ENCODE measurements at places on chromosomes 7 and 10.

GRCh38 chr7:128939861-128940410 is 2.2 kb downstream of the IRF5 start:
- no peak for DNase-seq

DNA sequence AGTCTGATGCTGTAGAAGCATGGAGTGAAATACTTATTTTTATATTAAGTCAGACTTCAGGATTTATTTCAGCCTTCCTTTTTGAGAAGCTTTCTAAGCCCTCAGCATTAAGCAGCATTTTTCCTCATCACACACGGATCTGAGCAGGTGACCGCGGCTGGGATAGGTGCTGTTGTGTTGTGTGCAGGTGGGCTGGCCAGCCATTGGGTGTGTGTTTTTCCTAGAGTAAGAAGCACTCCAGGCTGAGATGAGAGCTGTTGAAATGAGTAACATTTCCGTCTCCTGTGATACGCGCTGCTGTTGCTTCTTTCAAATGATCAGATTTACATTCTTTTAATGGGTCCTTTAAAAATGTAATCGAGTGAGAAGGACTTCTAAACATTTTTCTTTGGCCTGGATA is 63.9 kb downstream of the INSYN2A start:
- no peak for DNase-seq

- DNase-seq: no peak
Measured at GRCh38 chr10:122672655-122673054, 27.0 kb downstream of the C10orf120 start.

- DNase-seq: no peak
Measured at GRCh38 chr10:94607111-94607510, 61.5 kb downstream of the HELLS start.

- no peak for DNase-seq
Measured at GRCh38 chr7:30471205-30471604, 7.4 kb downstream of the NOD1 start.

- DNase-seq: no peak
Measured at GRCh38 chr7:34019301-34019790, 114.0 kb downstream of the BMPER start.

DNA sequence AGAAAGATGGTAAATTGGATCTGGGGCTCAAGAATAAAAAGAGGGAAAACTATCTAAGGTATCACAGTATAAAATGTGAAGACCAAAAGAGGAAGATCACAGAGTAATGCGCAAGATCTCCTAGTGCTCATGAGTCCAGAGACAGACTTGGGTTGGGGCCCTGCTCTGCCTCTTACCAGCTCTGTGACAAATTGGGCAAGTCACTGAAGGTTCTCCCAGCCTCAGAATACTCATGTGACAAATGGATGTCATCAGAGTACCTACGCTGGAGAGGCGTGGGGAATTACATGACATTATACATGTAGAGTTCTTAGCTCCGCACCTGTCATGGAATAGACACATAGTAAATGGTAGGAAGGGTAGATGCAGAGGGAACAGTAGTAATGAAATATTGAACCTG is 124.4 kb downstream of the DOCK4 start:
- DNase-seq: no peak

DNA sequence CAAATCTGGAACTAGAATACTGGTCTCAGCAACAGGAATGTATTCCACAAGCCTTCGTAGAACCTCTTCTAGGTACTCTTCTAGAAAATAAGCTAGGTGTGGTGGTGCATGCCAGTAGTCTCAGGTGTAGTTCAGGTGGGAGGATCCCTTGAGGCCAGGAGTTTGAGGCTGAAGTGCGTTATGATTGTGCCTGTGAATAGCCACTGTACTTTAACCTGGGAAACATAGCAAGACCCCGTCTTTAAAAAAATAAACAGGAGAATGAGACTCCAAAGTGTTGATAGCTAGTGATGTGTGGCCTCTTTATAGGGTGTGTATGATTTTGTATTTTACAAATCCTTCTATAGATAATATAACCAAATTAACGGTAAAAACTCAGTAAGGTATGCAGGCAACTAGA is 1.5 kb upstream of the ZNF775 start:
- DNase-seq: no peak

GRCh38 chr7:12719141-12719919 is 31.9 kb downstream of the ARL4A start:
- no peak for DNase-seq

DNA sequence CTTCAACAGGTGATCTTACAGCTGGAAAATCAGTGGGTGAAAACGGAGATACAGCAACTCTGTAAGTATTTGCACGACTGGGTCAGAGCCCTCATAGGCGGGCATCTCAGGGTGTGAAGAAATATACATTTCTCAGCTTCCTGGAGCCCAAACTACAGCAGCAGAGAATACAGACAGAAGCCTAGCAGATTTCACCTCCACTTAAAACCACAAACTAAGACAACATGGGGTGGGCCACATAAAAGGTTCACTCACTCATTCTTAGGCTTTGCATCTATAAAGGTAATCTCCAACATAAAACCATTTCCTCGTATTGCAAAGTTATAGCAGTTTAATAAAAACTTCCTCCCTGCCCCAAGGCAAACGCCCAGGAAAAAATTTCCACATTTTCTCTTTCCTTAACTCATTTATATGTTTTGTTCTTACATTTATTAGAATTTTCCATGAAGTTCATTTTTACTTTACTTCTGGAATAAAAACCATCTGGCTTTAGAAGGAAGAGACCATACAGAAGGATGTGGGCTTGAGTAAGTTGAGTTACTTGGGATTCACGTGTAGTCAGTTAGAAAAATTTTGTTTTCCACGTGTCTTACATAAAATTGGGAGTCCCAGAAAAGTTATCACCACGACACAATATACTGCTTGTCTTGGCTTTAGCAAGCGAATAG is 327.1 kb downstream of the FRMD4A start:
- no peak for DNase-seq

- DNase-seq: peak; percentile 57
Measured at GRCh38 chr7:5780801-5781496, 514 bp downstream of the RNF216 start.

GRCh38 chr10:13658871-13659685 is 72.3 kb downstream of the PRPF18 start:
- DNase-seq: peak; percentile 73

DNA sequence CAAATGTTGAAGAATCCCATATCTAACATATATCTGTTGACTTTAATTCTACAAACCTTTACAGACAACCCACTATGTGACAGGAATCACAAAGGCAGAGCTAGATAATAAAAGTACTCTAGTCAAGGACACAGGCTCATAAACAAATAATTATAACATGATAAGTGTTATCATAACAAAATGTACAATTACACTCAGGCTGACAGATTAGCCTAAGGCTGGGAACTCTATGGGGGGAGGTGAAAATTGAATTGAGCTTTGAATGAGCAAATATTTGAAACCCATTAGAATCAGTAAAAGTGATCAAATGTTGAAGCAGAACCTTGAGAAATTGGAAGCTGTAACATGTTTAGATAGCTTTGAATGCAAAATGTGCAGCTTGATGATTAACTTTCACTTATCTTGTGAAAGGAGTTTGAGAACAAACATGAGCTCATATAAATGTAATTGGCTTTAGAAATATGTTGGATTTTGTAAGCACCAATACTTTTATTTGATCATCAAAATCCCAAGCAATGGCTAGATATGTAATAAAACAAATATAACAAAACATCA is 970.2 kb downstream of the SORCS3 start:
- no peak for DNase-seq

DNA sequence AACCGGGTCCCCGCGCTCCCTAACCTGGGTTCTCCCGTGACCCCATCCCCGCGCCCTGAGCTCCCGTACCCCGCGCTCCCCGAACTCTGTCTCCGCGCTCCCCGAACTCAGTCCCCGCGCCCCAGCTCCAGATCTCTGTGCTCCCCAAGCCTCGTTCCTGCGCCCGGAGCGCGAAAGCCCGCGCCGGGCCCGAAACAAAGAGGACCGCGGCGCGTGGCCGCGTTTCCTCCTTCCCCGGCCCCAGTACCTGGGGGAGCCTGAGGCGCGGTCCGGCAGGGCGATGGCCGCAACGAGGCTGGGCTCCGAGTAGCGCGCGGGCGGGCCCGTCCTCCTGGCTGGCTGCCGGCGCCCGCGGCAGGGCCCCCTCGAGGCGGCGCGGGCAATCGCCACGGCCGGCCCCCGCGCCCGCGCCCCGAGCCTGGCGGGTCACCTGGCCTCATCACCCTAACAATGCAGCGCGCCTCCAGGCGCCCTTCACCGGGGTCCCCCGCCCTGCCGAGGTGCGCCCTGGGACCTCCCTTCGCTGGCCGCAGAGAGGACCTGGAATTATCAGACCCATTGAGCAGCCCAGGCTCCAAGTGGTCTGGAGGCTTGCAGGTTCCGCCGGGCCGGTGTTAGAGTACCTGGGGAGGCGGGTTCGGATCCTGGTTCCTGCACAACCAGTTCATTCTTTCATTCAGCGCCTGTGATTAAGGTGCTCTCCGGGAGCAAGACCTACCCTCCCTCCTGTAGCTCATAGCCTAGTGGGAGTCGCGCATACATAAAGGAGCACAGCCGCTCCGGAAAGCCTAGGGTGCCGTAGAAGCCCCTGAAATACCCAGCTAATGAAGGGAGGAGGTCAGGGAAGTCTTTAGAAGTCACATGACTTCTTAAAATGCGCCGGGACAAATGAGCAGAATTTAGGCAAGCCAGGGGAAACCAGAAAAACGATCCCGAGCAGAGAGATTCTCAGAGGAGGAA is at the start of gene TNS3:
TNS3 (minus strand) TSS at position 308 of the 960 bp plus-strand sequence. CDS start 142,475 bp downstream, outside the sequence.
- DNase-seq: no peak

GRCh38 chr10:29534590-29534989 is 100.2 kb downstream of the SVIL start:
- no peak for DNase-seq

- no peak for DNase-seq
Measured at GRCh38 chr10:5744849-5745248, 60.2 kb downstream of the TASOR2 start.

- peak; percentile 98 for DNase-seq
Measured at GRCh38 chr7:149873074-149873969, at the start of gene ATP6V0E2. Gene ATP6V0E2, plus strand, starts transcription at chr7:149873969. Its CDS starts 97 bp downstream, at chr7:149874066.

- no peak for DNase-seq
Measured at GRCh38 chr10:104342941-104343411, 4.7 kb upstream of the ITPRIP start.

DNA sequence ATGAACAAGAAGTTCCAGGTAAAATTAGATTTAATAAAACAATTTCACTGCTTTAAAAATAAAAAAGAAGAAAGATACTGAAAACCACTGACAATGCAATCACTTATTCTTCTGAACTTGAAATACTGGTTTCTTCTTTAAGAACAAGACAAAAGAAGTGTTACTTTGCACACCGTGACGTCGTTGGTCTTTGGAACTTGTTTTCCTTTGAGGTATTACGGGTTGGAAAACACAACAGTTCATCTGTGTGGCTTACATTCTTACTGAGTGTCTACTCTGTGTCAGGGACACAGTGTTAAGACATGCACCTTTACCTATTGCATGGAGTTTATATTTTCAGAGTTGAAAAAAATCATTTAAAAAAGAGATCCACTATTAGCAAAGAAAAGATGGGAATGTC is 41.3 kb upstream of the UCN3 start:
- DNase-seq: no peak

DNA sequence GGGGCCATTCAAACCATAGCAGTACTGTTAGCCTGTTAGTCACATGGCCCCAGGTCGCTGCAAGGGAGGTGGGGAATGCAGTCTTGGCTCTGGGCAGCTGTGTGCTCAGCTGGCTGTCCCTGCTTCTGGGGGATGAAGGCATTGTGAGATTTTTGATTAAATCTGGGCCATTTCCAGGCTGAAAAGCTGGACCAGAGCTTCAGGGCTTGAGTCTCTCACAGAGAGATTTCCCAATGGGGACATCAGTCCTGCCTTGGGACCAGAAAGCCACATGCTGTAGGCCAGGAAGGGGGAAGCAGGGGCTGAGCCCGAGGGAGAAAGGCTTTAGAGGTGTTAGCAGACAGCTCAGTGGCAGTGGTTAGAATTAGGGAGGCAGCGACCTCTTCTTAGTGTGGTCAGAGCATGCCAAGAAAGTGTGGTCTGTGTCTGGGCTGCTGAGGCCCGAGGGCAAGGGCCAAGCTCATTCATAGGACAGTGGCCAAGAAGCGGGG is 33.6 kb downstream of the PALD1 start:
- DNase-seq: no peak

DNA sequence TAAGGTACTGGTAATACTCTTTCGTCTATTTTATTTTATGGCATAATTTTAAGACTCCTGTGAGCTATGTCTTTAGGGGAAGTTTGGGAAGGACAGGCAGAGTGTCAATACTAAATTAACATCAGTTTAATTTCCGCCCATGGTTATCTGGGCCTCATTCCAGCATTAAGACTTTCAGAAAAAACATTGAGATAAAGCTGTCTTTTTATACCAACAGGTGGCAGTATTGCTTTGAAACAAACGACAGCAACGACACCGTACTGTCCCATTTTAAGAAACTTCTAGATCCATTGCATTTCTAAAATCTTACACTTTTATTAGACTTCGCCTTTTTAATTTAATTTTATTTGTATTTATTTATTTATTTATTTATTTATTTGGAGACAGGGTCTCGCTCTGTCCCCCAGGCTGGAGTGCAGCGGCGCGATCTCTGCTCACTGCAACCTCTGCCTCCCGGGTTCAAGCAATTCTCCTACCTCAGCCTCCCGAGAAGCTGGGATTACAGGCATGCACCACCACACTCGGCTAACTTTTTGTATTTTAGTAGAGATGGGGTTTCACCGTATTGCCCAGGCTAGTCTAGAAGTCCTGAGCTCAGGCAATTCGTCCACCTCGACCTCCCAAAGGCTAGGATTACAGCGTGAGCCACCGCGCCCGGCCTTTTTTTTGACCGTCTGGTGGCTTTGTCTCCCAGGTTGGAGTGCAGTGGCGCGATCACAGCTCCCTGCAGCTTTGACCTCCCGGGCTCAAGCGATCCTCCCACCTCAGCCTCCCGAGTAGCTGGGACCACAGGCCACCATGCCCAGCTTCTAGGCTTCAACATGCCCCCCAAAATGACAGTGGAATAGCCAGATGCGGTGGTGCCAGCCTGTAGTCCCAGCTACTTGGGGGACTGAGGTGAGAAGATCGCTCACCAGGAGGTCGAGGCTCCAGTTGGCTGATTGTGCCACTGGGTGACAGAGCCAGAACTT is 78.7 kb upstream of the C1GALT1 start:
- DNase-seq: no peak

DNA sequence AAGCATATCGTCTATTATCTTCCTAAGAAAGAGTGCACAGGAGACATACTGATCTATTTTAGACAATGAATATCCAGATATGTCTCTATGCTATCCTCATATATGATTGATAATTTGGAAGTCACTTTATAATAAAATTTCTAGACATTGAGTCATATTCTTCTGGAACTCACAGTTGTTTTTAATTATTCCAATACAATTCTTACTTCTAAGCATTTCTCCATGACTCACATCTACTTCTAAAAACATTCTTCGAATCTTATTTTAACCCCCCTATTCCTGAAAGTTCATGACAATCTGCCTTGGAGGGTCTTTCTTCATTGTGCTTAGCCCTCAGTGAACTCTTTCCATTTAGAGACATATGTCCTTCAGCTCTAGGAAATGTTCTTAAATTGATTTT is 368.1 kb downstream of the MDFIC start:
- no peak for DNase-seq

GRCh38 chr10:118698421-118698820 is 56.3 kb downstream of the CACUL1 start:
- no peak for DNase-seq

- no peak for DNase-seq
Measured at GRCh38 chr10:1362589-1363445, 306.6 kb downstream of the WDR37 start.
